NCI-H2029 treated with DMSO at 0.1 percent for 48 hours (cell line): ENCODE measurements at places on chromosomes 16 and 17.
A peak's percentile ranks its signal among the peaks of the same experiment; 100 is the strongest.

GRCh38 chr16:35862242-35862641 lies 2402.8 kb downstream of the TP53TG3F start:
- no peak for DNase-seq

DNA sequence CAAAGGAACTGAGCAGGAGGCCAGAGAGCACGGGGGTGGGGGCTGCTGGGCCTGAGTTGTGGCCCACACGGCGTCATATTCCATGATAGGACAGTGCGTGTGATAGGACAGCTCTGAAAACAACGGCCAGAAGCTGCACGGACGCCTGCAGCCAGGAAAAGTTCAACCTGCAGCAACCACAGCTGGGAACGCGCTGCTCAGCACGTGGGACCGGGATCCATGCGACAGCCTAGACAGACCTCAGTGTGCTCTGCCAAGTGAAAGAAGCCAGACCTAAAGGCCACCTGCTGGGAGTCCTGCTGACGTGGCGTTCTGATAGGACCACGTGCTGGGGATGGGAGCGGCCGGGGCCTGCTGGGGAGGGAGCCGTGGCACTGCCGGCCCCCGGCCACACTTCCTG lies 21.6 kb downstream of the CTU2 start:
- DNase-seq: no peak

DNA sequence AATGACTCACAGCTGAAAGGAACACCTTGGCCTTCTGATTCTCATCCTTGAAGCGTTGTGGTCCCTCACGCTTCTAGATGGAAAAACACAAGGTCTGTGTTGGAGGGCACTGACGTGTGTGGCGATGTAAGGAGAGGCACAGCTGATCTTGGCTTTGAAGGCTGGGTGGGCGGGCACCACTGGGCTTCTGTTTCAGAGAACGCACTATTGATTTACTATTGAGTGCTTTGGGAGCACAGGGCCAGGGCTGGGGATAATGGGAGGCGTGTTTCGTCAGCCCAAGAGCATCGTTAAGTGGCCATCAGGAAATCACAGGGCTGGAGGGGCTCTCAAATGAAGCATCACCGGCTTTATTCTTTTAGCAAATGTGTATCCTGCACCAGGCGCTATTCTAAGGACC lies 70.7 kb downstream of the CMIP start:
- peak; percentile 20 for DNase-seq

DNA sequence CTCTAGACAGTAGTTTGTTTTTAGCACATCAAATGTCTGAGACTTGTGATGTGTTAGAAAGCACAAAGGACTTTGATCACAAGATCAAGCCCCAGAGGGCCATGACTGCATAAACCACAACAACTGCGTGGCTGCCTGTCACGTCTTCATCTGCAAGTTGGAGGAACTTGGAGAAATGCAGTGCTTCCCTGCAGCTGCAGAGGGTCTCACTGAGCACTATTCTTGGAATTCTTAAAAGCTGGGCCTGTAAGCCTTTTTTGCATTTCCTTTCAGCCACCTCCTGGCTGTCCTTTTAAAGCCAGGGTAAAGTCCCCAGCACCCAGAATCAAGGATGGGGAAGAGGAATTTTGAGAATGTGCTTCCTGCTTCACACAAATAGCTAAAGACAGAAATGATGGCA lies 431.3 kb downstream of the MAF start:
- DNase-seq: no peak

GRCh38 chr17:80858301-80859001 lies 133.2 kb upstream of the CHMP6 start:
- no peak for DNase-seq

DNA sequence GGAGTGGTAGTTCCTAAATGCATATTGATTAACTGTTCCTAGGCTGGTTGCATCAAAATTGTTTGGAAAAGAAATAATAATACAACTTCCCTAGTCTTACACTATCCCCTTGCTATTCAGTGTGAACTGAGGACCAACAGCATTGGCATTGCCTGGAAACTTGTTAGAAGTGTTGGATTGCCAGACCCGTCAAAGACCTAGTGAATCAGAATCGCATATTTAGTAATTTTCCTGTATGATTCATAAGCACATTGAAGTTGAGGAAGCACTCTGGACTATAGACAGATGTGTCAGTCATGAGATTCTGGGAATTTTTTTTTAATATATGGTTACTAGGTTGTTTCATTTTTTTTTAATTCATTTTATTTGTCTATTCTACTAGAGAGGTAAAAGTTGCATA lies 34.7 kb upstream of the KCNJ16 start:
- no peak for DNase-seq

- DNase-seq: no peak
These were observed 26.1 kb upstream of the CBFA2T3 start for GRCh38 chr16:89002851-89003830.

- no peak for DNase-seq
These were observed 153.9 kb upstream of the TBX2 start for GRCh38 chr17:61245706-61246135.

DNA sequence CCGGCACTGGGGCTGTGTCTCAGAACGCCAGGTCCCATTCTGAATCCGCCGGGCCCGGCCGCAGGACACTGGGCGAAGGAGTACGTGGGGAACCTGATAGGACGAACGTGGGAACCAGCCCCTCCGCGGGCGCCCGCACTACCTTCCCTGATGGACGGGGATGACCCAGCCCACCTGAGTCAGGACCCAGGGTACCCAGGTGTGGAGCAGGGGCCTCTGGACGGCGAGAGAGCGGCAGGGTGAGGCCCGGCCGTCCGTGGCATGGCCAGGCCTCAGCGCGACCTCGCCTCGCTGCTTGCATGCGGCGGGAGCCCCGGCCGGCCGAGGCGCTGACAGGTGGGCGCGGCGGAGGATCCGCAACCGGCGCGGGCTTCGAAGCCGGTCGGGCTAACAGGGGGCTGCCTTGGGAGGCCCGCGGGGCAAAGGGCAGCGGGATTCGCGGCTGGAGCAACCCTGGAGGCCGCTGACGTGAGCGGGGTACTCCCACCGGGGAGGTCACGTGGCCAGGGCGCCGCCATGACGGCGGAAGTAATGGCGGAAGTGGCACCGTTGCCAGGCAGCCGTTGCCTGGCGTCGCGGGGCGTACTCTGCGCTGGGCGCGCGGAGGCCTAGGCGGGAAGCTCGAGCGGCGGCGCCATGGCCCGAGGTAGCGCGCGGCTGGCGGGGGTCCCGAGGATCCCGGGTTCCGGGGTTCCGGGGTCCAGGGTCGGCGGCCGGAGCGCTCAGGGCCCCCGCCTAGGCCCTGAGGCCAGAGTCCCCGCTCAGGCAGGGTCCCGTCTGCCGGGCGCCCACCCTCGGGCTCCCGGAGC lies at the start of gene WDR90:
Gene WDR90, plus strand, starts transcription at position 585 of the 809 bp plus-strand sequence. Its CDS starts 52 bp downstream, at position 637.
- peak; percentile 30 for DNase-seq

DNA sequence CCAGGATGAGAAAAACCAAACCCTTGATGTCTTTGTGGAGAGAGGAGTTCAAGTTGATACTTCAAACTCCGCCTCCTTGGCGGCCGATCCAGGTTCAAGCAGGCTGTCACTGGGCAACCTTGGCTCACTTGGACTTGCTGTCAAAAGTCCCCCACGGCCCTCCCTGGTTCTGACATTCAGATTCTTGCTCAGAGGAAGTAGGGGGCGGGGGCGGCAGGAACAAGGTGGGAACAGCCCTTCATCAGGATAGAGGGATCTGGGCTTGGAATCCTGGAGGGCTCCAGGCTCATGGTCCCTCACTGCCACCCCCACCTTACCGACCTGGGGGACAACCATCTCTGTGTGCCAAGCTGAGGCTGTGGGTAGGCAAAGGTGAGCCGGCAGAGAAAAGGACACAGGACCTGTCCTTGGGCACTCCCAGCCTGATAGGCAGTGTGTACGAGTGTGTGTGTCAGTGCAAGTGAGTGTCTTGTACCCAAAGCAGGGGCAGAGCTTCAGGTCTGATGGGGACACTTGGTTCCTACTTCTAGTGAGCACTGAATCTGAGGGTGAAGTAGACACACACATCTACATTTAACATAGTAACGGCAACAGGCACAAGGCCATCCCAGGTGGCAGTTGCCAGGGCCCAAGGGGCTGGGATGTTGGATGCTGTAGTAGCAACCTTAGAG lies 6.6 kb upstream of the TSPOAP1 start:
- DNase-seq: no peak

DNA sequence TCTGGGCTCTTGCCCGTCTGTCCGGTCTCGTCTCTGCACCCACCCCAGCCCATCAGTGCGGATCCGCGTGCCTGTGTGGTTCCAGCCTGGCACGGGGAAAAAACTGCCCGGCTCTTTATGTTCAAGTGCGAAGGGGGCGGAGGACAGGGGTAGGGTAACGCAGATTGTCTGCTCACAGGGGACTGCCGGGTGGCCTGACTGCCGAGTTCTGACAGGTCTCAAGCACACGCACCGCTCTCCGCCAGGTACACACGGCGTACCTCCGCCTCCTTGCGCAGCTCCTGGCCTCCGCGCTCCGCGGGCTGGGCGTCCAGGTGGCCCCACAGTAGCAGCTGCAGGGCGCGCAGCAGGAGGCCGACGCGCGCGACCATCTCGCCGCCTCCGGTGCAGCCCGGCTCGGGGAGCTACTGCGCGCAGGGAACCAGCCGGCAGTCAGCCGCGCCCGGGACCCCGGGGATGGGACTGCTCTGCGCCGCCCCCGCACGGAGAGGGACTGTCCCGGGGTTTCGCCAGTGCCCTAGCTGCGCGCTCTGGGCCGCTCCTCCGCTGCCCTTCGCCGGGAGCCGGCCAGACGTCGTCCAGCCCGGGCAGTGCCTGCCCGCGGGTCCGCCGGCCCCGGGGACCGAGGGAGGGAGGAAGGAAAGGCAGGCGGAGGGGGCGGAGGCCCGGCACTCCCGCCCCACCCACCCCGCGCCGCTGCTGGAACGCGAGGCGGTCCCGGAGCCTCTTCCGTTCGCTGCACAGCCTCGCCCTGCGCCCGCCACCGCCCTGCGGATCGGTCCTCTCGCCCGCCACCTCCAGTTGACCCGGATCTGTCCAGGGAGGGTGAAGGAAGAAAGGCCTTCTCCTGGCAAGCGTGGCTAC lies at the start of gene MMP28:
Gene MMP28, minus strand, starts transcription at position 635 of the 864 bp plus-strand sequence. Its CDS starts 264 bp downstream, at position 371.
- no peak for DNase-seq

DNA sequence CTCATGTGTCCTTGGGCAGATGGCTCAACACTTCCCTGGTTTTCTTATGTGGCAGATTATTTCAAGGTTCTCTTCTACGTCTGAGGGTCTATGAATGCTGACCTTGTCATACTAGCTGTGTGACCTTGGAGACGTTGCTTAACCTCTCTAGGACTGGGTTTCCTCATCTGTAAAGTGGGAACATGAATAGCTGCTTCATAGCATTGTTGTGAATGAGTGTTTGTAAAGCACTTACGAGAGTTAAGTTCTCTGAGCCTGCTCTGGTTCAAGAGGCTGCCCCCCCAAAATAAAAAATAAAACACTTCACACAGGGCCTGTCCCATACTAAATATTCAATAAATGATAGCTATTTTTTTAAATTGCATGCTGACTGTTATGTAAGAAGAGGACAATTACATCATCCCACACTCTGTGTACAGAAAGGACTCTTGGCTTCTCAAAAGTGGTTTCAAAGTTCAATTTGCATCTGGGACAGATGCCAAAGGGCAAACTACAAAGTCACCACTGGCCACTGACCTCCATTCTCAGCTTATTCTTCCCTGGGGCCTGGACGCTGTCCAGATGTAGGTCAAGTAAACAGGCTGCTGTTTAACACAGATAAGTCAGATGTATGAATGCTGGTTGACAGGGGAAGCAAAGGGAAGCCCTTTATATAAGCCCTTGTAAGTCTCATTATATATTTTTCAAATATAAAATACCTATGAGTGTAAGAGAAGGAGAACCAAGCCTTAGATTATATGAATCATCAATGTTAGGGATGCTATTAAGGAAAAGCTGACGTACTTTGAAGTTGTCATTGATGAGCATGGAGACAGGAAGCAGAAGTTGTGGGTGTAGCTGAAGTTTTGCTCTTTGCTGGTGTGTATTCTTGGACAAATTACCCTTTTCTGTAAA lies 15.4 kb upstream of the NDEL1 start:
- DNase-seq: no peak

DNA sequence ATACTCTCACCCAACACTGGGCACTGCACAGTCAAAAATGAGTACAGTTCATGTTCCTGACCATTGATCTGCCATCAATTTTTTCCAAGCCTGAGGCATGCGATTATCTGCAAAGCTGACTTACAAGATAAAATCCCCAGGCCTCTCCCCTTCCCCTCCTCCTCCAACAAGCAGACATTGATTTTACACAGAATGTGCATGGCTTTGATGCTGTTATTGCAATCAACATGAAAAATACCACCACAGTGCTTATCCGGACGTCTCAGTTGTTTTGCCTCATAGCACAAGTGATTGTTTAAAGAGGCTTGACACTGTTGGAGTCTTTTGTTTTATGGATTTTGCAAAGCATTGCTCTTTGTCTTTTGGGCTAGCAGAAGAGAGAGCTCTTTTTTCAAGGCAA lies 163.8 kb downstream of the TOX3 start:
- no peak for DNase-seq

GRCh38 chr17:67569015-67569451 lies 148.7 kb upstream of the NOL11 start:
- DNase-seq: no peak

DNA sequence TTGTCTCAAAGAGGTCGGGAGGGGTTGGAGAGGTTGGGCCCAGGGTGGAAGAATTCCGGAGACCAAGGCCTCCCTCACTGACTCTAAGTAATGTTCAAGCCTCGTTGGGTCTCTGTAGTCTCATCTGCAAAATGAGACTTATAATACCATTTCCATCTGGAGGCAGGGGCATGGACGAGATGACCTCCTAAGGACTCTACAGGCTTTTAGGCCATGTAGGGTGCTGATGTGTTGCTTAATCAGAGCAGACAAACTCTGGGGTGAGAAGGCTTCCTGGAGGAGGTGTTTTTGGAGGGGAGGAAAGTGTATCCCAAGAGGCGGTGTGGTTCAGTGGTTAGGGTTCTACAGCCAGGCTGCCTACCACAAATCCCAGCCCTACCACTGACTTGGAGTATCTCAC lies 3.1 kb downstream of the SPPL2C start:
- no peak for DNase-seq

DNA sequence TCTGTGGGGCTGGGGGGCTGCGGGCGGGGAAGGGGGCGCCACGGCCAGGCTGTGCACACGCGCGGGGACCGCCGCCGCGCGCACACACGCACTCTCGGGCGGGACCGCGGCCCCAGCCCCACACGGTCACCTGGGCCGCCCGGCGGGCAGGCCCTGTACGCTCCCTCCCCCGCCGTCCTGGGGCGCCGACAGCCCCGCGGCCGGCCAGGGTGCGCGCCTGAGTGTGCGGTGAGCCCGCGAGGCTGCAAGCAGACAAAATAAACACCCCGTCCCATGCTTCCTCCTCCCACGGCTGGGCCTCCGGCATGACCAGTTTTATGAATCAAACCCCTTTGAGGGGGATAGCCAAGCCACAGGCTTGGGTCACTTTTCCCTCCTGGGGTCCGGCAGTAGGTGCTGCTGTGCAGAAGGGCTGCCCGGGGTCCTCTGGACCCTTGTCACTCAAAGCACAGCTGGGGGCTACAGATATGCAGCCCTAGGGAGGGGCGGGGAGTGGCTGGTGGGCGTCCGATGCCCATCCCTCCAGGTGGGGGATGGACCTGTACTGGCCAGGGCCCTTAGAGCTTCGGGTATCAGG lies 441 bp downstream of the VASN start:
- no peak for DNase-seq
